AG10803 (cell line): ENCODE measurements at places on chromosomes 16 and 17.
A peak's percentile ranks its signal among the peaks of the same experiment; 100 is the strongest.

GRCh38 chr17:72124438-72124775 is 3.6 kb downstream of the SOX9 start:
- DNase-seq, result no peak

- DNase-seq, result no peak
Observed at GRCh38 chr17:29588562-29589411, 661 bp downstream of the GIT1 start.

DNA sequence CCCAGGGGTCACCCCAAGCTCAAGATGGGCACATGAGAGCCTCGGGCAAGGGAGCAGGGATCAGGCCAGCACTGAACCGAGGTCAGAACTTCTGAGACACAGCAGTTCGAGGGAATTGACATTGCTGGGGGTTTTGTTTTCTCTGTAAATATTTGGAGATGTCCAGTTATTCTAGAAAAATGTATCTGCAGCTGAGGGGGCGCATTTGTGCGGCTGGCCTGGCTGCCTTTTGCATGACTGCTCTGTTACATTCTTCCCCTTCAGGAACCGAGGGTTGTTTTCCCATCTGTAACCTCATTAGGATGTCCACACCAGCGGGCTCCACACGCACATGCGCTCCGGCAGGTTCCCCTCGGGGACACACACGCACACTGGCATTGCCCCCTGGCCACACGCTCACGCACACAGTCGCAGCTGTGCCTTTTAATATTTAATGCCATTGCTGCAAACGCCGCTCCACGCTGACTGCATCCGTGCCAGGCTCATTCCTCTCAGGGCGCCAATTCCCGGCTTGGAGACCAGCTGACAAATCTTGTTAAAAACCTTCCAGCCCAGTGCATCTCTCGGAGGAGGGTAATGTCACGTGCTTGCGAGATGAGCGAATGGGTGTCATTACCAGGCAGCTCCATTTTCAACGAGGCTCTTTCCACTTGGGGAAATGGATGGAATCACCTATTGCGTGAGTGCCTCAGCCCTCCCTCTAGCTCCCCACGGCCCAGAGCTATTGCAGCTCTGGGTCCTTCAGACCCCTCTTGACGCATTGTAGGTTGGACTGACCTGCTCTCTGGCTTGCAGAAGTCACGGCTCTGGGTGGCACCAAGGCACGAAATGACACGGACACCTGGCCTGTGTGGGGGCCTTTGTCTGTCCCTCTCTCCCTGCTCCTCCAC is 13.1 kb downstream of the CCR7 start:
- DNase-seq, result peak; percentile 100

GRCh38 chr17:30819971-30820705 is 4.4 kb downstream of the CRLF3 start:
- peak; percentile 67 for DNase-seq

GRCh38 chr16:70692130-70692872 is 6.4 kb upstream of the MTSS2 start:
- DNase-seq, result no peak

- DNase-seq, result no peak
Observed at GRCh38 chr17:56826611-56827414, 6.9 kb downstream of the C17orf67 start.
